ENCODE measurements at places on chromosomes 11 and 22. TPM values are rescaled to one million over a fixed set of nuclear protein-coding genes. Genes with fewer than 3 reads are reported as not detected.

- no peak for DNase-seq
Observed at GRCh38 chr22:17489101-17489500, 74.2 kb upstream of the SLC25A18 start.

- DNase-seq = peak; percentile 55
Observed at GRCh38 chr11:926341-926916, 759 bp downstream of the AP2A2 start.

GRCh38 chr11:74492084-74492483, 1.4 kb downstream of the LIPT2 start:
- no peak for DNase-seq

ADM gene
- total RNA-seq = 14.7 TPM

DNA sequence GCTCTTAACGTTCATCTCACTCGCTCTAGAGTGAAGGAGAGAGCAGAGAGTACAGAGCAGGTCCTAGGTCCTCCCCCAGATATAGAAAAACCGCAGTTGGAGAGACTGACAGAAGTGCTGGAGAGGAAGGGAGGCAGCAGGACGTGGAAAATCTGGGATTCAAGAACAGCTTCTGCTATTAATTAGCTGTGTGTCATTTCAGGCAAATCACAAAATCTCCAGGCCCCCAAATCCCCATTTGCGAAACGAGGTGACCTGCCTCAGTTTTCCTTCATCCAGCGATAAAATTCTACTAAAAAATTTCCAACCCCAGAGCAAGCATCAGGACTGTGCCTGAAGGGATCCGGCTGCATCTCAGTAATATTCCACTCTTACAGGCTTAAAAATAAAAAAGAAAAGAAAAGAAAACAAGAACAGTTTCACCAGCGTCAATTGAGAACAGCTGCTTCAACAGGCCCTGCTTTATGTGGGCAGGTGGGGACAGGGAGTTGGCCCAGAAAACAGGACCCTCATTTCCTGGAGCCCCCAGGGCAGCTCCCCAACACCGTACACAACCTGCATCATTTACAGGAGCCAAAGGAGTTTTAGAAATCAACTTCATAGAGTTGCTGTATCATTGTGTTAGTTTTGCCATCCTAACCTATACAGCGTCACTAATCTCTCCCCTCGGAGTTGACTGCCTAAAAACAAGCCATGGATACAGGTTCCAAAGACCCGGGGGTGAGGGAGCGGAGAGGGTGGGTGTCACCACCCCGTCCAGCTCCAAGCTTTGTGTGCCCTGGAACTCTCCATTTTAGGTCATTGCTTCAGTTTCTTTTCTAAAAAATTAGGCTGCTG, 2.3 kb upstream of the MALAT1 start:
- no peak for DNase-seq

GRCh38 chr22:35135165-35135564, 69.2 kb downstream of the ISX start:
- no peak for DNase-seq

DNA sequence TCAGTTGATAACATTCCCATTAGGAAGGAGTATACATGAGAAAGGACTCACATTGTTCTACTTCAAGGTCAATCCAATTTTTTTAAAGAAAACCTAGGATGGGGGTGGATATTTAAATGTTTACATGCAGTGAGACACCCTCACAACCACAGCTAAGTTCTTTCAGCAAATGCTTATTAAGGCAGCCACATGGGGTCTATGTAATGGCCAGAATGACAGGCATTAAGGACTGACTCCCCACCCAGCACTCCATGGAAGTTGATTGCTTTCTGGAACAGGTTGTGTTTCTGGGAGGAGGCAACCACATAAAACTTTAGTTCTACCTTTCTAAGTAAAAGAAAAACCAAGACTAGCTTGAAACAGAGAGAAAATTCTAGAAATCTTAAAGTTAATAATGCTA, 662.0 kb upstream of the CCDC90B start:
- DNase-seq = no peak

DNA sequence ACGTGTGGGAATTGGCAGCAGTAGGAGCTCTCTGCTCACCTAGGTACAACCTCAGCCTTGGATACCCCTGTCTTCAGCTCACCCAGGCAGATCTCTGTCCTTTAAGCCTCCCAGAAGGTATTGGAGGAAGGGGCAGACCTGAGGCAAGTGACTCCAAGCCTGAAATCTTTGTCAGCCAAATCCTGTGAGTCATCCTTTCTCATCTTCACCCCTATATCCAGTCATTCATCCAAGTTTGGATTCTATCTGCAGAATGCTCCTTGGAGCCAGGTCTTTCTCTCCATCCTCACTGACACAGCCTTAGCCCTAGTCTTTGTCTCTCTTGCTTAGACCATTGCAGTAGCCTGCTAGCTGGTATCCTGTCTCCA, 10.4 kb upstream of the THY1 start:
- DNase-seq = no peak
